ENCODE measurements at places on chromosomes 12 and 14.

- DNase-seq: peak; percentile 12
These were observed 40.9 kb downstream of the TSHR start for GRCh38 chr14:80996049-80996901.

- DNase-seq: no peak
These were observed 33.9 kb downstream of the MIA2 start for GRCh38 chr14:39267608-39268005.

DNA sequence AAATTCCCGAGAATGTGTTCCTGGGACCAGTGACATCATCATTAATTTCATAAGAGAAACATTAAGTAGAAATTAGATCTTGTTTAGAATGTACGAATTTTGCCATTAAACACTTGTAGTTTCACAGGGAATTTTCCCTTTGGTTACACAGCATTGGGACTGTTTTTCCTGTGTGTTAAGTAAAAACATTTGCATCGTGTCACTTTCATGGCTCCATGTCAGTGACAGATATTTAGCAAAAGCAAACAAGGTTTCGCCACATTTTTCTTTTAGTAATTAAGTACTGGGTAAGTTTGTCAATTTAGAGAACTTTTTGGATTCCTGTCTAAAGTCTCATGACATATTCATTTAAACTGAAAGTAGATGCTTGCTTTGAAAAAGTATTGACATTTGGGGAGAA, 45.5 kb upstream of the OVCH1 start:
- no peak for DNase-seq

DNA sequence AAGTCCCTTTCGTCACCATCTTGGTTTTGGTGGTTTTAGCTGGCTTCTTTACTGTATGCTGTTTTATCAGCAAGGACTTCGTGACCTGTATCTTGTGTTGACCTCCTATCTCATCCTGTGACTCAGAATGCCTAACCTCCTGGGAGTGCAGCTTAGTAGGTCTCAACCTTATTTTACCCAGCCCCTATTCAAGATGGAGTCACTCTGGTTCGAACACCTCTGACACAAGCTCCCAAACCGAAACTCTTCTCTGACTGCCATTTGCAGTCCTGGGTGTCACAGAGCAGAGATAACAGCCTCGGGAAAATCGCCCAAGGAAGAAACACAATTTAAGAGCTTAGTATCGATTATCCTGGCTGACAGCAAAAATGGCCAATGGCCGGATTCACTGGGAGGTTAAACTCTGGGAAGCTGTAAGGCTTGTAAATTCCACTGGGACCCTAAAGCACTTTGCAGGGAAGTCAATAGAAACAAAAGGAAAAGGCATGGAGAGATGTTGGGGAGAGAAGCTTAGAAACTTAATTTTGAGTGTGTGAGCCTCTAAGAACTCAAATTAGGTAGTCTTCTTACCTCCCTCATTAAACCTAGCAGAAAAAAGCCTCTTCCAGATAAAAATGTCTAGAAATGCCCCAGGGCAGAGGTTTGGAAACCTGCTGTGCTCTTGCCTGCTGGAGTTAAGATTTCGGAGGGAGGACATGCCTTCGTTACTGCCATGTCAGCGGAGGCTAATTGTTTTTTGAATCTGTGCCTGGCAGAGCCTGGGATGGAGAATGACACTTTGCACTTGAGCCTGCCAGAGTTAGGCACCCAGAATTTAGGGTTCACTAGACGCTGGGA, 56.5 kb upstream of the RPH3A start:
- DNase-seq: no peak

GRCh38 chr14:95713596-95714371, at the start of gene TCL1A:
TCL1A (minus strand) TSS chr14:95714125; CDS start chr14:95714066, 59 bp downstream.
- no peak for DNase-seq

GRCh38 chr12:82728710-82729109, 42.0 kb downstream of the TMTC2 start:
- DNase-seq: no peak

GRCh38 chr14:49988080-49988990, 95.5 kb downstream of the ARF6 start:
- no peak for DNase-seq

DNA sequence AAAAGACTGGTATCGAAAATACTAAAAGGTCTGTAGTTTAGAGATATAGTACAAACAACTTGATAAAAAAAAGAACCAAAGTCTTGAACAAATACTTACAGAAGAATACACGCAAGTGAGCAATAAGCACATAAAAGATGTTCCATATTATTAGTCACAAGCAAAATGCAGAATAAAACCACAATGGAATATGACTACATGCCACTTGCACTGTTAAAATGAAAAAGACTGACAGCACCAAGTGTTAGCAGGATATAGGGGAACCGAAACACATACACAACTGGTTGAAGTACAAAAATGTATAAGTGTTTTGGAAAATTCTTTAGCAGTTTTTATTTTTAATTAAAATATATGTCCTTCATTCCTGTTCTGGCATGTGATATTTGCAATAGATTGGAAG, 3.6 kb downstream of the CLEC2A start:
- DNase-seq: no peak

- DNase-seq: no peak
These were observed 5.1 kb downstream of the PKP2 start for GRCh38 chr12:32891526-32891925.

DNA sequence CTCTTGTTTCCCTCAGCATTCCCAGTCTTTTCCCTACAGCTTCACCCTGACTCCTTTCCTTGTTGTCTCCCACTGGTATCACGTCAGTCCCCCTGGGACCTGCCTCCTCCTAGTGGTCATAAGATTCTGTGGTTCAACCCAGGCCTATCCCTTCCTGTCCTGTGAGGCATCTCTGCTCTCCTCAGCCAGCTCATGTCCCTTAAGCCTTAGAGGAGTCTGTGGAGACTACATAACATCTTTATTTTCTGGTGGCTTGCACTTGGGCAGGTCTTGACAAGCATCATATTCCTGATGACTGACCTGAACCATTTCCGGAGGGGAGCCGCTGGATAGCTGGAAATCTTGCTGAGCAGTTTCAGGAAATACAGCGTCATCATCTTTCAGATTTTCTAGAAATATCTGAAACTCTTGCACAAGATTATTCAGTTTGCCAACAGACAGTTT, 688 bp downstream of the C12orf71 start:
- no peak for DNase-seq

DNA sequence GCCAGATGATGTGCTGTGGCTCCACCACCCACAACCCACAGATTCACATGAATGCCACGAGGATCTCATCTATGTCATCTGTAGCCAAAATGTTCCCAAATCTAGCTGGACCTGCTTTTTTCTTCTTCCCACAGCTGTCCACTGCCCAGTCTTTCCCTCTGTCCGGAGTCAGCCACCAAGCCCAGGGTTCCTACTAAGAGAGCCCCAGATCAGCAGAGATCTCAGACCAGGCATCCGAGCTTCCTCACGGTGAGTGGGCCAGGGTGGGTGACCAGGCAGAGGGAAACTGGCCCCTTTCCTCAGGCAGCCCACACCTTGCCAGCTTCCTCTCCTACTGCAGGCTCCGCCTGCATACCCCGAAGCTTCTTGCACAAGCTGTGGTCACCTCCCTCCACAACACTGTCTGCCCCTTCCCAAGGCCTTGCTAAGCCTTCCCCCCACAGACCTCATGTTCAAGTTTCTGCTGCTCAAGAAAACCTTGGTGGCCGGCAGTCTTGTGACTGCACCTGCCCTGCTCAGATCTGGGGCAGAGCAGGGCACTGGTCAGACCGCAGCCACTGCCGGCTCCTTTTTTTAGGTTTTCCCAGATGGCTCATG, 81.4 kb downstream of the ACTN1 start:
- no peak for DNase-seq

DNA sequence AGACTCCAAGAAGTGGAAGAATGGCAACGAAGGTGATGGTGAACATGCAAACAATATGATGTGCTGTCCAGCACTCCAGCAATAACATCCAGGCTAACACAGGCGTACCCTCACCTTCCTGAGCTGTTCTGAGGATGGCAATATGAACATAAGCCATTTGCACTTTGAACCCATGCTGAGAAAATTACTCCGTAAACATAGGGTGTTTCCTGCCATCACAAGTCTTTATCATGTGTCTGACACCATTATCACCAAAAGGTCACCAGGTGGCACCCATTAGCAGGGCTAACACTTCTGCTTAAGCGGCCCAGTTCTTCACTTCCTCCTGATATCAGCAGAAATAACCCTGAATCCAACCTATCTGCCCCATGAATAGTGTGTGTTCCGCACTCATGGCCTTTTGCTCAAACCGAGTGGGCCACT, 482.8 kb downstream of the MED13L start:
- DNase-seq: no peak

DNA sequence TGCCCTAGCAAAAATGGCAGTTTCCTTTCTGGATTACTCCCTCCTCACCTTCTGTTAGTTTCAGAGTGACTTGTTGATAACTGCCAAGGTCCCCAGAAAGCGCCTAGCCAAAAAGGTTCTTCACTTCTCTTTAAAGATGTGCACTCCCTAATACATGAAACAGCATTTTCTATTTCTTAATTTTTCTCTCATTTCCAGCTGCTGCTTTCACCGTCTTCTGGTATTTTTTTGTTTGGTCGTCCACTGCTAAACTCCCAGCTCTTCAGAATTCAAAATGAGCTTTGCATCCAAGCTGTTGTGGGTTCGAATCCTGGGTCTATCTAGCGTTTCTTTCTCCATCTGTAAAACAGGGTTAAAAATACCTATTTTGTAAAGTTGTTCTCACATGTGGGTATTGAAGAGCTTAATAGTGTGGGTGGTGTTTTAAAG, 397 bp upstream of the BORCS5 start:
- no peak for DNase-seq

Measured in nephron progenitor cell (in vitro differentiated cells).